ENCODE measurements at places on chromosomes 12 and 14.

DNA sequence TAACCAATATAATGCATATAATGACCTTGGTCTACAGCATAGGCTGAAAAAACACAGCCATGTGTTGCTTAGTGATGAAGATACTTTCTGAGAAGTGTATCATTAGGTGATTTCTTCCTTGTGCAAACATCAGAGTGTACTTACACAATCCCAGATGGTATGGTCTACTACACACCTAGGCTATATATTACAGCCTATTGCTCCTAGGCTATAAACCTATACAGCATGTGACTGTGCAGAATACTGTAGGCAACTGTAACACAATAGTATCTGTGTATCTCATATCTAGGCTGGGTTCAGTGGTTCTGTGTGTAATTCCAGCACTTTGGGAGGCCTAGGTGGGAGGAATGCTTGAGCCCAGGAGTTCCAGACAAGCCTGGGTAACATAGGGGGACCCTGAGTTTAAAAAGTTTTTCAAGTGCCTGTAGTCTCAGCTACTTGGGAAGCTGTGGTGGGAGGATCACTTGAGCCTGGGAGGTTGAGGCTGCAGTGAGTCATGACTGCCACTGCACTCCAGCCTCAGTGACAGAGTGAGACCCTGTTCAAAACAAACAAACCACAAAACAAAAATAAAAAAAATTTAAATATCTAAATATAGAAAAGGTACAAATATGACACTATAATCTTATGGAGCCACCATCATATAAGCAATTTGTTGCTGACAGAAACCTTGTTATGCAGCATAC lies 66.6 kb downstream of the GRIP1 start:
- no peak for DNase-seq

DNA sequence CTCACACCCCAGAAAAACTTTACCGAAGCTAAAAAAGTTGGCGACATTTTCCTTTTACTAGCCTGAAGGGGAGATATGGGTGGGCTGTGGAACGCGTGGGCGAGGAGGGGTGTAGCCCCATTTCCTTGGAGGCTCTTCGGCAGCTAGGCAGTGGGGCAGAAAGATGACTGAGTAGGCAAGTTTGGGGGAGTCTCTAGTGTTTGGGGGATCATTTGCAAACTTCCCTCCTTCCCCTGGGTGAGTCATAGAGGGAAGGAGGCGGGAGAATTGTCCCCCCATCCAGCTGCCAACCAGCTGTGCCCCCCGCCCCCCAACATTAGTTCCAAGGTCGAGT lies 2.3 kb downstream of the GLI1 start:
- no peak for DNase-seq

- DNase-seq, result no peak
Measured at GRCh38 chr12:54175200-54175963, 13.4 kb downstream of the SMUG1 start.

GRCh38 chr12:104877103-104877705 lies 80.9 kb downstream of the SLC41A2 start:
- DNase-seq, result no peak

- DNase-seq, result no peak
Measured at GRCh38 chr14:97137705-97138104, 340.5 kb downstream of the VRK1 start.

- DNase-seq, result no peak
Measured at GRCh38 chr12:124758266-124759220, 105.1 kb downstream of the SCARB1 start.
